Karpas-422 (cell line): ENCODE measurements at places on chromosomes 11 and 22.

GRCh38 chr11:350723-351255 lies 18.5 kb upstream of the B4GALNT4 start:
- peaks cover 13% of the 10 kb centered on the region for H3K4me1 ChIP-seq
- H3K27ac ChIP-seq: no peak overlapping the region
- no peak for DNase-seq
- no peaks in the 10 kb centered on the region for H3K27me3 ChIP-seq
- H3K36me3 ChIP-seq: no peaks in the 10 kb centered on the region

DNA sequence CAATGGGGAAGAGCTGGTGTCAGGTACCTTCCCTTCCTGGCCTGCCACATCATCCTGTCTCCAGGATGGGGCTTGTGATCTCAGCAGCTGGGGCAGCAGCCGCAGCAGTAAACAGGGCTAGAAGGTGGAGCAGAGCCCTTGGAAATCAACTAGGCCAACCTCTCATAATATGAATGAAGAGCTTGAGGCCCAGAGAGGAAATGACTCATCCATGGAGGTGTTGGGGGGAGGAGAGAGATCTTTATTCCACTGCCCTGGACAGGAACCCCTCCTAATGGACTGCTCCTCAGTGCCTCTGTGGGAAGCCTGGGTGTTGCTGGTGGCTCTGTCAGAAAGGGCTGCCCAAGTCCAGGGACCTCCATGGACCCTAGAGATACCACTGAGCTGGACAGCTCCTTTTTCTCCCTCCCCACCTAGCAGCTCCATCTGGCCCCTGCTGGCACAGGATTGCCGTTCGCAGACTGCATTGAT lies 111.8 kb downstream of the OSBP2 start:
- DNase-seq: no peak
- no peaks in the 10 kb centered on the region for H3K27me3 ChIP-seq
- H3K4me1 ChIP-seq: no peaks in the 10 kb centered on the region
- no peak overlapping the region for H3K27ac ChIP-seq
- no peaks in the 10 kb centered on the region for H3K36me3 ChIP-seq
- no peak overlapping the region for H3K4me3 ChIP-seq

DNA sequence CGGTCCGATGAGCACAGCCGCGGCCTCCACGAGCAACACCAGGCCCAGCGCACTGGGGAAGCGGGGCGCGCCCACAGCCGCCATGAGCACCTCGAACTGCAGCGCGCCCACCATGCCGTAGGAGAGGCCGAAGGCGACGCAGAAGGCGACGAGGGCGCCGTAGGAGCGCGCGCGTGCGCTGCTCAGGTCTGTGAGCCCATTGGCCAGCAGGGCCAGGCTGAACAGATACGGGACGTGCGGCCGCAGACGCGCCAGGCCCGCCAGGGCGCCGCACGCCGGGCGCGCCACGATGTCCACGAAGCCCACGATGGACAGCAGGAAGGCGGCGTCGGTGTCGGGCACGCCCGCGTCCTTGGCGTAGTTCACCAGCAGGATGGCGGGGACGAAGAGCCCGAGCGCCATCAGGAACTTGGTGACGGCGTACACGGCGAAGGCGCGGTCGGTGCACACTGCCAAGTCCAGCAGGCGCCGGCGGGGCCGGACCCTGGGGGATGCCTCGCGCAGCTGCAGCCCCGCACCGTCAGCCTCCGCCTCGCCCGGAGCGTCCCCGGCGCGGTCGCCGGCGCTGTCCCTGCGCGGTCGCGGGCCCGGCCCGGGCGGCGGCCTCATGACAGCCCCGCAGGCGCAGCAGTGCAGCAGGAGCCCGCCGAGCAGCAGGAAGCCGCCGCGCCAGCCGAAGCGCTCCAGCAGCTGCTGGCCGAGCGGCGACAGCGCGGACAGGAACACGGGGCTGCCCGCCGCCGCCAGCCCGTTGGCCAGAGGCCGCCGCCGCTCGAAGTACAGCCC lies 2.9 kb downstream of the SLC16A8 start:
- H3K27me3 ChIP-seq: no peaks in the 10 kb centered on the region
- no peak overlapping the region for H3K27ac ChIP-seq
- H3K36me3 ChIP-seq: no peaks in the 10 kb centered on the region
- DNase-seq: no peak
- no peaks in the 10 kb centered on the region for H3K4me1 ChIP-seq

- 0 out of 2 replicates have a peak, but pooled peaks cover 2% of the 10 kb centered on the region for H3K36me3 ChIP-seq
- H3K4me3 ChIP-seq: no peak overlapping the region
- no peak for DNase-seq
- no peak overlapping the region for H3K27ac ChIP-seq
These were observed 27.9 kb upstream of the NAP1L4 start for GRCh38 chr11:3020011-3020410.

- H3K36me3 ChIP-seq: no peaks in the 10 kb centered on the region
- H3K27ac ChIP-seq: no peak overlapping the region
- peaks cover 9% of the 10 kb centered on the region for H3K4me1 ChIP-seq
These were observed 28.2 kb downstream of the TPBGL start for GRCh38 chr11:75268626-75269366.

GRCh38 chr11:61959114-61959513 lies 8.3 kb downstream of the FTH1 start:
- H3K27ac ChIP-seq: no peak overlapping the region
- no peak for DNase-seq
- H3K36me3 ChIP-seq: peaks cover 3% of the 10 kb centered on the region; the same call in 1 of the 2 replicates
- H3K27me3 ChIP-seq: no peaks in the 10 kb centered on the region
- H3K4me3 ChIP-seq: no peak overlapping the region

DNA sequence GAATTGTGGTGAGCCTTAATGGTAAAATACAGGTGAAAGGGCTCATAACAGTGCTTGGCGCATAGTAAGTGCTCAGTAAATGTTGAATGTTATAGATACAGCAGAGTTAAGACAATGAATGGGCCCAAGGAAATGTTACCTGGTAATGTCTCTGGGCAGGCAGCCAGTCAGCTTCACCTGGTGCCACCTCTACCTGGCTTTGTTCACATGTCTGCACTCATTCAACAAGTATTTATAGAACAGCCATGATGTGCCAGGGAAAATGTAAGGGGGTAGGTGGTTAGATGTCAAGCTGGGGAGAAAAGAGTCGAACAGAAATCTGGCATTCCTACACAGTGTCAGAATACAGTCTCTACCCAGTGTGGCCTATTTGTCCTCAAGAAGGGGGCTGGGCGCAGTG lies 238.8 kb upstream of the SYN3 start:
- H3K27me3 ChIP-seq: no peaks in the 10 kb centered on the region
- H3K4me1 ChIP-seq: peaks cover 41% of the 10 kb centered on the region
- H3K36me3 ChIP-seq: no peaks in the 10 kb centered on the region
- DNase-seq: no peak
- H3K27ac ChIP-seq: no peak overlapping the region

DNA sequence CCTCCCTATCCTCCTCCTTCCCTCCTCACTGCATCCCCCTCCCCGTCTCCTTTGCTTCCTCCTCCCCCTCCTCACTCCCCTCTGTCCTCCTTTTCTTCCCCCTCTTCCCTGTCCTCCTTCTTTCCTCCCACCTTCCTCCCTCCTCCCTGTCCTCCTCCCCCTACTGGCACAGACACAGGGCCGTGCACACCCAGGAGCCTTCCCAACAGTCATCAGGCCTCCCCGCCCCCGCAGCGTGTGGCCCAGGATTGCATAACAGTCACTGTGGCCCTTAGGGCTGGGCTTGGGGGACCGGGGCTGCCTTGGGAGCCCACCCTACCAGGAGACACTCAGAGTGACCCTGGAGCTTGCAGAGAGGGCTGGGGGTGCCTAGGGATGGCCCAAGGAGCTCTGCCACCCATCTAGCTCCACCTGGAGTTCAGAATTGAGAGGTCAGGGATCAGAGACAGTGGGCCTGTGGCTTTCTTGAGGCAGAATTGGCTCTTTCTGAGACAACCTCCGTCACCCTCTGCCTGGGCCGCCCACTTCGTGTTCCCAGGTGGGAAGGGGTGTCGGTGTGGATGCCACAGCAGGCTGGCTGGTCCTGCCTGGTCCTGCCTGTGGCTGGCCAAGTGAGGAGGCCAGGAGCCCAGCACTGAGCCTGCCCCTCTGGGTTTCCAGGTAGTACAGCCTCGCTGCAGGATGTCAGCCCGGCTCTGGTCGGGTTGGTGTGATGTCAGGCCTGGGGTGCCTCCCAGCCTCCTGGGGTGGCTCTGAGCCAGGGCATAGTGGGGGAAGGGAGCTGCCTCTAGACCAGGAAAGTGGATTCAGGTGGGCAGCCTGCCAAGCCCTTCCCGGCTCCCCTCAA lies 1.6 kb downstream of the SPI1 start:
- peaks cover 27% of the 10 kb centered on the region for H3K36me3 ChIP-seq
- peak; percentile 65 for DNase-seq
- peak overlapping the region; percentile 93 for H3K27ac ChIP-seq
- H3K4me3 ChIP-seq: peak overlapping the region; percentile 84
- H3K27me3 ChIP-seq: no peaks in the 10 kb centered on the region
- H3K4me1 ChIP-seq: peaks cover 37% of the 10 kb centered on the region

- H3K4me1 ChIP-seq: no peaks in the 10 kb centered on the region
- H3K4me3 ChIP-seq: no peak overlapping the region
- H3K27ac ChIP-seq: no peak overlapping the region
- no peaks in the 10 kb centered on the region for H3K27me3 ChIP-seq
- DNase-seq: no peak
These were observed 731 bp downstream of the NTM start for GRCh38 chr11:131370901-131371790.

GRCh38 chr11:95575517-95575916 lies 214.1 kb downstream of the FAM76B start:
- H3K4me3 ChIP-seq: no peak overlapping the region
- DNase-seq: no peak

DNA sequence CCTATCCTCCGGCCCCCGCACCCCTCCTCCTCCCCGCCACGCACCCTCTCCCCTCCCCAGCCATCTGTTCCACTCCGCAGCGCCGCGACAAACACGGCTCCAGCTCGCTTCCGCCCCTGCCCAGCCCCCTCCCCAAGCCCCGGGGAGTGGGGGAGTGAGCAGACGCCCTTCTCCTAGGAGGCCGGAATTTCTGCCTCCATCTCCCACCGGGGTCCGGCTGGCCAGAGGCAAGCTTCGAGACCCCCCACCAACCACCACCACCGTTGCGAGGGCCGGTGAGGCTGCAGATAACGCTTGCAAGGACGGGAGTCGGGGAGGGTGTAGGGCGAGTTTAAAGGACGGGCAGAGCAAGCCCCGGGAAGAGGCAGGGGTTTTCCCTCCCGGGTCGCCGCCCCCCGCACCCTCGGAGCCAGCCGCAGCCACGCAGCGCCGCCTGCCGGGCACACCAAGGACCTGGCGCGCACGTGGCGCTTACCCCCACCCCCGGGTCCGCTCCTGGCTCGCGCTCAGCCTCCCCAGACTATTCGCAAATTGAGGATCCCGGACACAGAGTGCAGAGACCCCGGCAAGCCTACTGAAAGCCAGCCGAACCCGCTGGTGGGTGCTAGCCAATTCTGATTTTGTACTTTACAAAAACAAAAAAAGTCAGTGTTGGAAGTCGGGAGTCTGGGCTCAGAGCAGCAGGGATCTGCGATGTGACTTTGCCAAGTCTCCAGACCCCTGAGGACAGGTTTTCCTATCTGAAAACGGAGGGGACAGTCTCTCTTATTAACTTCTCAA lies 22.6 kb downstream of the RTN4RL2 start:
- H3K27ac ChIP-seq: no peak overlapping the region
- no peaks in the 10 kb centered on the region for H3K27me3 ChIP-seq
- H3K4me3 ChIP-seq: no peak overlapping the region
- peaks cover 37% of the 10 kb centered on the region for H3K36me3 ChIP-seq
- no peak for DNase-seq

DNA sequence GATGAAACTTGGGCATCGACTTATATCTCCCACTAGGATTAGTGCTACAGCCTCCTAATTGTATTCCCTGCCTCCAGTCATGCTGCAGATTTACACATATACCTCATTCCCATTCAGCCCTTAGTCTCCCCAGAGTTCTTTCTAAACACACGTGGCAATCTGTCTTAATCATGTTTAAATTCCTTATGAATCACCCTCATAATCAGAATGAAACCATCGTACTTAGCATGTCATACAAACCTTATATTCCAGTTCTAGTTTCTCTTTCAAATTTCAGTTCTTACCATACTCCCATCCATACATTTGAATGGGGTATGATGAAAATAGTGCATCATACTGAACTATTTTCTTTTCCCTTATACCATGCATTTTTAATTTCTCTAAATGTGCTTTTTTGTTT lies 6.0 kb upstream of the OR10A2 start:
- no peak for DNase-seq
- no peaks in the 10 kb centered on the region for H3K36me3 ChIP-seq
- no peak overlapping the region for H3K4me3 ChIP-seq
- no peaks in the 10 kb centered on the region for H3K27me3 ChIP-seq
- H3K27ac ChIP-seq: no peak overlapping the region

- no peak overlapping the region for H3K27ac ChIP-seq
- H3K4me1 ChIP-seq: peaks cover 38% of the 10 kb centered on the region
- H3K4me3 ChIP-seq: no peak overlapping the region
- no peaks in the 10 kb centered on the region for H3K27me3 ChIP-seq
- no peaks in the 10 kb centered on the region for H3K36me3 ChIP-seq
These were observed 127.3 kb upstream of the SEZ6L start for GRCh38 chr22:26041931-26042330.

DNA sequence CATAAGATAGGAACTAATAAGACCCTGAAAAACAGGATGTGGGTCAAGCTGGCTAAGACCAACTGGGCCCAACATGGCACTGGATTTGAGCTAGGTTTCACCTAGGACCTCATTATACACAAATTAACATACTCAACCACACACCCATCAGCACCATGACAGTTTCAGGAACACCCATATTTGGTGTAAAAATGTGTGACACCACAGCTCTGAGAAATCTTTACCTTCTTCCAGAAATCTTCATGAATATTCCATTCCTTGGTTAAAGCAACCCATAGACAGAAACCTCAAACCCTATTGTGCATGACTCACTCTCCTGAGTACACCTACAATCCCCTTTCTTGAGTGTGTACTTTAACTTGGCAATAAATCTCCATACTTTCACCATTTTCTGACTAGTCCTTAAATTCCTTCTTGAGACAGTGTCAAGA lies 378.8 kb downstream of the DYNC2H1 start:
- no peak for DNase-seq
- H3K4me1 ChIP-seq: no peaks in the 10 kb centered on the region
- H3K4me3 ChIP-seq: no peak overlapping the region
- H3K36me3 ChIP-seq: no peaks in the 10 kb centered on the region
- H3K27ac ChIP-seq: no peak overlapping the region

DNA sequence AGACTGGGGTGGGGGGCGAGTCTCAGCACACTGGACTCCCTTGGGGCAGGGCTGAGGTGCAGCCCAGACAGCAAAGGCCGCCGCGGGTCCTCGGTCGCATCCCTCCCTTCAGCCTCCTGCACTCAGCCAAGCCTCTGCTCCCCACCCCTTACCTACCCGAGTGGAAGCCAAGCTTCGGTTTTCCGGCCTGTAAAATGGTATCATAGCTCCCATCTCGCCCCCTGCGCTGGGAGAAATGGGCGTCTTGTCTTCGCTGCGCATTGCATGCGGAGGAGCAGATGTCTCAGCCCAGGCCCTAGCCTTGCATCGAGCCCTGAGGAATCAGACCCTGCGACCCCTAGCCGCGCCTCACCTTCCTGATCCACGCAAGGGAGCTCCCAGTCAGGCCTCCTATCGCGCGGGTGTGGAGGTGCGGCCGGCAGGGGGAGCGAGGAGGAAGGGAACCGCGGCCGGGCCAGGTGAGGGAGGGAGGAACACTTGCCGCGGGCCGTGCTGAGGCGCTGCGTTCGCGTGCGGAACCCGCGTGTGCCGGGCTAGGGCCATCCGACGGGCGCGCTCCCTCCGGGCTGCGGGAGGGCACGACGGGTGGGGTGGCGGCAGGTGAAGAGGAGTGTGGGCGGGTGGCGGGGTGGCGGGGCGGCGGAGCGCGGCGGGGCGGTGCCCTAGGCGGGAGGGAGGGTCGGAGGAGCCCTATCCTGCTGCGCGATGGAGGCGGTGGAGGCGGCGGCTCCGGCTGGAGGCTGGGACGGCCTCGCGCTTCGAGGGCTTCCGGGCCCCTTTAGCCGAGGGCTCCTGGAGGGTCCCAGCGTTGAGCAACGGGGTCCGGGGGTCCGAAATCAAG lies 4.1 kb upstream of the TBX1 start:
- H3K36me3 ChIP-seq: no peaks in the 10 kb centered on the region
- H3K27me3 ChIP-seq: no peaks in the 10 kb centered on the region
- H3K4me3 ChIP-seq: no peak overlapping the region
- H3K27ac ChIP-seq: no peak overlapping the region
